ENCODE measurements at places on chromosomes 11 and 22.

DNA sequence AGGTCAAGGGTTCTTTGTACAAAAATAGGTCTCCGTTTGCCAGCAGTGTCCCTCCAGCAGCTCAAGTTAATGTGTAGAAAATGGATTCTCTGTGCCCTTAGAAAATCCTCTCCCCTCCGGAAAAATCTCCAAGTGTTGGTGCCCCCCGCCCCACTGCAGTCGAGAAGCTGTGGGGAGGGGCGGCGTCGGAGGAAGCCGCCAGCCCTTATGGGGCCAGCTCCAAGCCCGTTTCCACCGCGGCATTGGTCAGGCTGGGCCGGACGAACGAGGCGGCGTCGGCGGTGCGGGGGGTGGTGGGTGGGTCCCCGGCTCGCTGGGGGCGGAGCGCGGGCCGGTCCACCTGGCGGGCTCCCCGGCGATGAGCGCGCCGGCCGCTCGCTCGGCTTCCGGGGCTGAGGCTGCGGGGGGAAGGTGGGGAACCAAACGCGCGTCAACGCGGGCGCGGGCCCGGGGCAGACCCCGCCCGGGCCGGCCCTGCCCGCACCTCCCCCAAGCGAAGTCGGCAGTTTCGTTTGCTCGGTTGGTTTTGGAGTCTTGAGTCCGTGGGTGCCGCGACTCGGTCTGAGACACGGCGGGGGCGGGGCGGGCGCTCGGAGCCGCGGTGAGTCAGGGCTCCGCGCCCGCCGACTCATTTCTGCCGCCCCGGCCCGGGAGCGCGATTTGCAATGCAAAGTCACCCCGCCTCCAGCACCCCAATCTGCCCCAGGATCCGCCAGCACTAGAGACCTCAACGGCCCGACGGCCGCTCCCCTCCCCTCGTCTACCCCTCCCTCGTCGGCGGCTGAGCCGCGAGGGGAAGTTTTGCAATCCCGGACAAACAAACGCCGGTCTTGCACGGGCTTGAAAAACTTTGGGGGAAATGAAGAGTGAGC lies 1.4 kb downstream of the ASCL2 start:
- peak; percentile 90 for DNase-seq

GRCh38 chr11:109752212-109752825 lies 330.3 kb downstream of the C11orf87 start:
- no peak for DNase-seq

DNA sequence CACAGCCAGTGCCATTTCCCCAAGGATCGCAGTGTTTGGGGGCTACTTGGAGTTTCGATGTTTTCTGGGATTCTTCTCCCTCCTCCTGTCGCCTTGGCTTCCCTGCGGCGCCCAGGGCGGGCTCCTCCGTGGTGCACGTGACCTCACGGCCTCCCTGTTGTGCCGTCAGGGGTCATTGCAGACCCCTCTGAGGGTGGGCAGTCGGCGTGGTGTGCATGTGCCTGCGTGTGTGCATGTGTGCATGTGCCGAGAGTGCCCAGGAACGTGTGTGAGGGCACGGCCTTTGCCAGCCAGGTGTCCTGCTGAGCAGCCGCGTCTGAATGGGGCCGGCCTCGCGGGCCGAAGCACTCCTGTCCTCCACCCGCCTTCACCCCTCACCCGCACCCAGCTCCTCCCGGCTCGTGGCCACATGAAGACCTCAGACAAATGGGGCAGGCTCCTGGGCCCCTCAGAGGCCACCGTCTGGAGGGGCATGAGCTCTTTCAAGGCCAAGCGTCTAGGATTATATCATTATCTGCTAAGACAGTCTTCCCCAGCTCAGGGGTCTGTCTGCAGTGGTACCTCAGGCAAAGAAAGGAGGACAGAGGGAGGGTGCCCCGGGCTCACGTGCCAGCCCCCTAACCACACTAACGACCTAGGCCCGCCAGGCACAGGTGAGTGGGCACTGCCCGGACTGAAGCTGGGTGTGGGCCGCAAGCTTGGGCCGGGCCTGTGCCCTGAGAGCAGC lies 9.4 kb upstream of the MRPL23 start:
- DNase-seq: no peak

- DNase-seq: no peak
Observed at GRCh38 chr11:113967361-113967760, 7.5 kb upstream of the HTR3A start.

DNA sequence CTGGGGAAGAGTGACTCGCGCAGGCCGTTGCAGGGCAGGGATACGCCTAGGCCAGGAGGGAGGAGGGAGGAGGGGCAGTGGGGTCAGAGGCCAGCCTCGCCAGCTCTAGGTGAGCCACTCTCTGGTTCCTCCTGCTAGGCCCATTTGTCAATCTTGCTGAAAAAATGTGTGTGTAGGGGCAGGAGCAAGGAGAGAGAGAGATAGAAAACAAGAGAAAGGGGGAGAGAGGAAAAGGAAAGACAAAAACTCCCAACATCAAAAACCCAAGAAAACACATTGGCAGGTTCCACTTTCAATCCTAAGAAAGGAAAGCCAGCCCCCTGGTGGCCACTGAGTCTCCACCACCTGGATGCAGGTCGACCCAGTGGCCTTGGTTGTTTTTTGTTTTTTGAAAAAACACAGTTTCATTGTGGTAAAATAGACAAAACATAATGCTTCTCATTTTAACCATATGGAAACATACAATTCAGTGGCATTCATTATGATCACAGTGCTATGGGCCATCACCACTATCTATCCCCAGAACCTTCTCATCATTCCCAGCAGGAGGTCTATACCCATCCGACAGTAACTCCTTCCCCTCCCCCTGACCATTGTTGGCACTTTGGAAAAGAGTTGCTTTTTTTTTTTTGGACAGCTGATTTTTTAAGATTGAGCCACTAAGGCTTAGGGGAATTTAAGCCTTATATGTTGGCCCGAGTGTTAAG lies 10.9 kb downstream of the OMP start:
- no peak for DNase-seq

- DNase-seq: no peak
Observed at GRCh38 chr22:38309614-38310517, 7.4 kb downstream of the CSNK1E start.

DNA sequence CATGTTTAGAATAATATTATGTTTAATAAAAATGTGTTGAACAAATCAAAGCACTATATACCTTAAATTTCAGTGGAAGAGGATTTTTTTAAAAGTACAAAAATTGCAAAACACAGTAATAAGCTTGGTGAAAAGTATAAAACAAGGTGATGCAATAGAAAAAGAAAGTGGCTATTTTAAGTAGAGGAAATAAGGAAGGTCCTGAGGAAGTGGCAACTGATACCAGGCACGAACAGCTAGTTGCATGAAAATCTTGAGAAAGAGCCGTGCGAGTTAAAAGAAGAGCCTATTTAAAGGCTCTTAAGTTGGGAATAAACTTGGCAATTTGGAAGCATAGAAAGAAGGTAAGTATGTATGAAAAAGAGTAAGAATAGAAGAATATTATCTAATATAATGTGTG lies 1679.3 kb downstream of the LRRC4C start:
- DNase-seq: no peak

DNA sequence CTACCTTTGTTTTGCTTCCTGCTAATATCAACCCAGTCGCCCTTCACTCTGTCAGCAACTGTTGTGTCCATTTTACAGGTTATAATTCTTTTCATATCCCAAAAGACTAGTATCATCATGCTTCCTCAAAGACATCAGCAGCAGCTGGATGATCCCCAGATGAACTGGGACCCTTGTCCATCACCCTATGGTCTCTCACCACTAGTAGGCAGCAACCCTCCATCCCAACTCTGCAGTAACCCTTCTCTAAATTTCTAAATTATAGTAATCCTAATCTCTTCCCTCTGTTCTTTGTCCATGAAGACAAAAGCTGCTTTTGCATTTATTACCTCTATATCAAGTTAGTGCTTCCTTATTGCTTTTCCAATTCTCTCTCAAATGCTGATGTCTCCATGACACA lies 1025.8 kb downstream of the FAM181B start:
- DNase-seq: no peak

GRCh38 chr11:17381156-17381555 lies 7.3 kb downstream of the KCNJ11 start:
- no peak for DNase-seq

DNA sequence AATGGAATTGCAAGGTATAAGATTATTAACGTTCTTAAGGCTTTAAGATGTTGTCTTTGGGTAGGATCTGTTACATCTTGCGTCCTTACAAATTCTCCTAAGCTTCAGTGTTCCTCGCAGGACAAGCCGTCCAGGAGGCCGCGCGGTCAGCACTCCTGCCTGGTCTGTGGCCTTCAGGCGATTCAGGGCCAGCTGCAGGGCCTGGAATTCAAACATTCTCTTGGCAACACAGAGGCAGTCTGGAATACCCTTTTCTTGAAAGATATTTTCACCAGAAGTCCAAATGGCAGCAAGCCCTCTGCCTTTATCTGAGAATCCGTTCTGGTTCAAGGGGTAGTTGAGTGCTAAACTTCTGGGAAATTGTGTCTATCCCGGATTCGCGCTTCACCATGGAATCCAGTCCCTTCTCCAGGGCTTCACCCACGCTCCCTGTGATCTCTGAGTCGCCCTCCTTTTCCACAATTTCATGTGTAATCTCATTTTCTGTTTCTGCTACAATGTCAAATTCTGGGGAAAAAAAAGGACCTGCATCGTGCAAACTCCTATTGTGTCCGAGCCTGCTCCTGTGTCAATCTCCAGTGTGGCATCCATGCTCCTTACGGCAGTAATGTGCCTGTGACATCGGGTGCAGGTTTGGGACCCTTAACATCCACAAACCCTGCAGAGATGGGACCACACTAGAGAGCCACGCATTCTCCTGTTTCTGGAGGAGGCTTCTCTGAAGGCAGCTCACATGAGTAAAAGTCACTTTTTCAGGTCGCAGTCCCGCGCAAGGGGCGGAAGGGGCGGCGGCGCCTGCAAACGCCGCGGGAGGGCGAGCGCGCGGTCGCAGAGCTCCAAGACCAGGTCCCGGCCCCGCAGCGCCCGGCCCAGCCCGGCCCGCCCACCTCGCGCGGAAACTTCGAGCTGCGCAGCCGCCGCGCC lies 25.4 kb upstream of the SORL1 start:
- DNase-seq: peak; percentile 60

DNA sequence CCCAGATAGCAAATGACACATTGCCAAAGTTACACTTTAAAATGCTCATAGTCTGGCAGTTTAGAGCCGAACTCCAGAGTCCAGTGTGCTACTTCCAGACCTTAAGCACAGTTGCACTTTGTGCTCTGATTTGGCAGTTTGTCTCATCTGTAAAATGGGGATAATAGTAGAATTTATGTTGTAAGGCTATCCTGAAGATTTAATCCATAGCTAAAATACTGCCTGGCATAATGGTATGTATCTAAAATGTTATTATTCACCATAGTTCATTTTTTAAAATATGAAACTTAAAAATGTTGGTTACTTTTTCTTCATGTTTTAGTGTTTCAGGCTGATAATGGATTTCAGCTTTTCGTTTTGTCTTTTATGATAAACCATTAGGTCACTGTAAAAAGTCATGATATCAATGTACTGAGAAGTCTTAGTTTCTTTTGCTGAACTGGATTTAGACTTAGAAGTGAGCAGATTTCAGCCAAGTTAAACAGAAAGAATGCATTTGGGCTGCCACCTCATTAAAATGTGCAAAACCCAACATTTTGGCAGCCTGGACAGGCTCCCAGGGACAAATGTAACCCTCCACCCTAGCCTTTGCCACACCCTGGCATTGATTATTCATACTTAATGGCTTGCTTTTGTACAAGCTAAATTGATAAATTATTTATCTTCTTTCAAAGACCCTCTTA lies 933 bp downstream of the OLFML1 start:
- no peak for DNase-seq

DNA sequence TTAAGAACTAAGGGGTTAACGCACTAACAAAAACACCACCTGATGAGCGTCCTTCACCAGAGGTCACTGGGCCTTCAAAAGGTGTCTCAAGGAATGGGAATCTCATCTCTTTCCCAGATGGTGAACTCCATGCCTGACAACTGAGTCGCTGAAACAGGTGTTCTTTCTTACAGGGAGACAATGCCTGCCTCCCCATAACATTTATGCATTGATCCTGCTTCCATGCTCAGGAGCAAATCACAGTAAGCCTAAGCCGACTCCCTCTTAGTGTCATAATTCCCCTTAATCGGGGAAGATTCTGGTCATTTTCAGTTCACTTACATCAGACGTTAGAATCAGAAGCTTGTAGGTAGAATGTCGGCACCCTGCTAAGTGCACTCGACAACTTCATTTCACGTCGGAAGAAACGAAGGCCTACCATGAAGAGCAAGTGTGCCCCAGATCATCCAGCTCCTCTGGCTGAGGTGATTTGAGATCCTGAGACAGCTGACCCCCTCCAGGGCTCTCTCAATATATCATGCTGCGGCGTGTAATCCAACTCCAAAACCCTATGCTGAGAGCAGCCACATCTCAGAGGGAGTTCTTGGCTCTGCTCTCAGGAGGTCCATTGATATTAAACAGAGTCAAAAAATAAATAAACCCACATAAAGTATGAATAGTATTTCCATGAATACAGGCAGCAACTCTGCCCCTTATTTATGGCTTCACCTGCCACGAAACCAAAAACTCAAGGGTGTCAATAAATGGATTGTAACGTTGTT lies 163.1 kb downstream of the LARGE1 start:
- DNase-seq: no peak

DNA sequence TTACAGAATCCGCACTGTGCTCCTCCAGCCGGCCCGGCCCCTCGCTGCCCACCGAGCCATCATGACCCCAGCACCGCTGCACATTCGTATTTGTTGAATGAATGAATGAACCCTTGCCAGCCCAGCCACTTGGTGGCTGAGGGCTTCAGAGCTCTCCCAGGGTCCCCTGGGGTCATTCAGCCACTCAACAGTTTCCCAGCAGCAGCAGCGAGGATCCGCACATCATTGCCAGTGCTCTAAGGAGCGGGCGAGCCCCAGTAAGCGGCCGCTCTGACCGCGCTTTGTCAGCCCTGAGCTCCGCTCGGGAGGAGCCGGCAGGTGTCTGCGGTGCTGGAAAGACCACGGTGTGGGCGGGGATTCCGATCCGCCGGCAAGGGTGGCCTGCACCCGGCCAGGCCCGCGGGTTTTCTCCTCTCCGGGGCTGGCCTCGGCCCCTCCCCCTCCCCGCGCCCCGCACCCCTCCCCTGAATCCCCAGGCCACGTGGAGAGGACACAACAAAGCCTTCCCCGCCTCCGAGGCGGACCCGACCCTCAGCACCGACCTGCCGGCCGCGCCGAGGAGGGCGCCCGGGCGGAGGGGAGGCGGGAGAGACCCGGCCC lies 563 bp downstream of the BID start:
- peak; percentile 52 for DNase-seq

DNA sequence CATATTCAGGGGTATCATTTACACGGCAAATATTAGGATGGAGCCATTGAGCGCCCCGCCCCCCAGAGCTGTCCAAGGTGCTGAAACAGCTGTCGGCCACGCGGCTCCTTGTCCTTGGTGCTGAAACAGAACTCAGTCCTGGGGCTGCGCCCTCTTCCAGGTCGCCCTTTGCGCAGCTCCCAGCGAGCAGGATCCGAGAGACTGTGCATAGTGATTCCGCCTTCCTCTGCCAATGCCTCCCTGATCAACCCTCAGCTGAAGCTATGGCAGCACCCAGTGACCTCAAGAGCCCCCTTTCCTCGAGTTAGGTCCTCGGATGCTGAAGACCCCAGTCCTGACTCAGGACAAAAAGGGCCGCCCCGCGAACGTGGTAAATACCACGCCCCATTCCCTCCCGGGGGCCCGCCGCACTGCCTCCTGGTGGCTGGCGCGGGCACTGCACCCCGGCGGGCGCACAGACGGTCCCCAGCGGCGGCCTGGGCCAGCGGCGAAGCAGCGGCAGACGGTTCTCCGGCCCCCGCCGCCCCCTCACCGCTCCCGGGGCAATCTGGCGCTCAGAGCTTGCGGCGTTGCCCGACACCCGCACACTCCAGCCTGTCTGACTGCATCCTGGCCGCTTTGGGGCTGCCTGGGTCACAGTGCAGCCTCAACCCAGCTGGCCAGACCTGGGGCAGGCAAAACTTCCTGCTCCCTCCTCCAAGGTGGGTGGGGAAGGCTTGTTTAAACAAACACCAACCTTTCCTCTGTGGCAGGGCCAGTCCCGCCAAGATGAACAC lies 13.4 kb downstream of the SYT7 start:
- peak; percentile 73 for DNase-seq

Measured in activated naive CD4-positive, alpha-beta T cell treated with anti-CD3 and anti-CD28 coated beads, Interleukin-2, amount 50 U/mL, for 16 hours (primary cell).